ENCODE measurements at places on chromosomes 7 and 10.

GRCh38 chr7:8391353-8392062, 41.9 kb upstream of the NXPH1 start:
- DNase-seq = no peak

- DNase-seq = no peak
These were observed 491.7 kb downstream of the ARL4A start for GRCh38 chr7:13179011-13179582.

DNA sequence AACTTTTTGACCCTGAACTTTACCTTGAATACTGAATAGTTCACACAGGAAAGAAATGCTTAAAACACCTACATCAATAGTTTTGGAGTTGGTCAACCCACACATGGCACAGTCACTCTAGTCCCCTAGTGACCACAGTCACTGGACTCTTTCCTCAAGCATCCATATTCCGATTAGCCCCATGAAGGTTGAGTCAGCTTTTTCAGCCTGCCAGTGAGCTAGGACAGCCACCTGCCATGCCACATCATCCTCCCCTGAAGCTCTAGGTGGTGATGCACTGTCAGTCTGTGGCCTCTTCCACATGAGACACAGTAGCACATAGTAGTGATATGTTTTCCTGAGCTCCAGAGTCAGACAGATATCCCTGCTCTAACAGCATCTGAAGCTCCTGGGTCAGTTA, 537.2 kb downstream of the XPNPEP1 start:
- no peak for DNase-seq

DNA sequence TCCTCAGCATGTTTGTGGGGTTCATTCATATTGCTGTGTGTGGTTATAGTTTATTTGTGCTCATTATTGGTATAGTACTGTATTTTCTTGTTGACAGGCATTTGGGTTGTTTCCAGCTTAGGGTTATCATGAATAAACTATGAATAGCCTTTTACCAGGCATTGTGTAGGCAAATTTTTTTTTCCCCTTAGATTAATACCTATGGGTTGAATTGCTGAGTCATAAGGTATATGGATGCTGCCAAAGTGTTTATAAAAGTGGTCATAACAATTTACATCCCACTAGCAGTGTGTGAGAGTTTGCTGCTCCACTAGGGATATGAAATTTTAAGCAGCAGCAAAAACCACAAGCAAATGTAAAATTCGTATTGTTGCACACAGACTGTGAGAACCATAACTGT, 175.0 kb downstream of the PLPP4 start:
- DNase-seq = no peak

DNA sequence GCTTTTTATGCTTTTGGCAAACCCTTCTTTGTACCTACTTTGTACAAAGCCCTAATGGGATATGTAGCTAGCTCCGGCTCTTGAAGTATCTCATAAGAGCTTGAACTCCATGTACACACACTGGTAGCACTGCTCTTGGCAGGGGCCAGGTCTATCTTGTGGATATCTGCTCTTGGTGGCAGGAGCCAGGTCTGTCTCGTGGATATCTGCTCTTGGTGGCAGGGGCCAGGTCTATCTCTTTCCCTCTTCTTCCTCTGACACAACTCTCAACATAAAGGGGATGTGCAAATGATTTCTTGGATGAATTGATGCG, 91.9 kb downstream of the WNT2 start:
- DNase-seq = no peak

GRCh38 chr7:73974101-73974947, 53.6 kb upstream of the ELN start:
- DNase-seq = no peak

- no peak for DNase-seq
These were observed 81.5 kb downstream of the ZNF22 start for GRCh38 chr10:45082176-45082575.

DNA sequence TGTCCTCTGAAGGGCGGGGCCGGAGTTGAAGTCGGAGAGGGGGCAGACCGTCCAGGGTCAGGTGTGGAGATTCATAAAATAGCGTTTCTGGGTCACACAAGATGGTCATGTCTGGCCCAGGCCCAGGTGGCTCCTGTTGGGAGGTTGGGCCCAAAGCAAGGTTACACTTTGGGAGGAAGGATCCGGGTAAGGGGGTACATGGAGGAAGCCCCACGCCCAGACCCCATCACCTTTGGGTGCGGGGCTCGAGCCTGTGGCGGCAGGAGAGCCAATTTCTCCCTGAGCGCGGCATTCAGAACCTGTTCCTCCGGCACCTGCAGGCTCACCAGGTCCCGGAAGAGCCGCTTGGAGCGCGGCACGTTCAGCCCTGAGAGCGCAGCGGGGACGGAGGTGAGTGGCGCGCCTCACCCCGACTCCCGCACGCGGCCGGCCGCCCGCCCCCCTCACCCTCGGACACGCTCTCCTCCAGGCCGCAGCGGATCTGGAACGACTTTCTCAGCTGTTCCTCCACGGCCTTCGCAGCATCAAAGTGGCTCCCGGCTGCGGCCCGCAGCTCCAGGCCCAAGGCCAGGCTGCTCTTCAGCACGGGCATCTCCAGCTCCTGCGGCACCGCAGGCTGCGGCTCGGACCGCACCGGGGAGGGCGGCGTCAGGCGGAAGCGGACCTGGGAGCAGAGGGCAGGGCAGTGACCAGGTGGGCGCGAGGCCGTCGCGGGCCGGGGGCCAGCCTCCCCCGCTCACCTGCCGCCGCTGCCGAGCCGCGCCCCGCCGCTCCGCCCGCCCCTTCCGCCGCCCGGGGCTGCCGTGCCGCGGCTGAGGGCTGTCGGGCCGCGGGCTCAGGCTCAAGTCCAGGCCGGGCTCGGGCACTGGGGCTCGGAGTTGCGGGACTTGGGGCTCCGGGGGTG, 644 bp downstream of the PPP1R35 start:
- DNase-seq = peak; percentile 60

DNA sequence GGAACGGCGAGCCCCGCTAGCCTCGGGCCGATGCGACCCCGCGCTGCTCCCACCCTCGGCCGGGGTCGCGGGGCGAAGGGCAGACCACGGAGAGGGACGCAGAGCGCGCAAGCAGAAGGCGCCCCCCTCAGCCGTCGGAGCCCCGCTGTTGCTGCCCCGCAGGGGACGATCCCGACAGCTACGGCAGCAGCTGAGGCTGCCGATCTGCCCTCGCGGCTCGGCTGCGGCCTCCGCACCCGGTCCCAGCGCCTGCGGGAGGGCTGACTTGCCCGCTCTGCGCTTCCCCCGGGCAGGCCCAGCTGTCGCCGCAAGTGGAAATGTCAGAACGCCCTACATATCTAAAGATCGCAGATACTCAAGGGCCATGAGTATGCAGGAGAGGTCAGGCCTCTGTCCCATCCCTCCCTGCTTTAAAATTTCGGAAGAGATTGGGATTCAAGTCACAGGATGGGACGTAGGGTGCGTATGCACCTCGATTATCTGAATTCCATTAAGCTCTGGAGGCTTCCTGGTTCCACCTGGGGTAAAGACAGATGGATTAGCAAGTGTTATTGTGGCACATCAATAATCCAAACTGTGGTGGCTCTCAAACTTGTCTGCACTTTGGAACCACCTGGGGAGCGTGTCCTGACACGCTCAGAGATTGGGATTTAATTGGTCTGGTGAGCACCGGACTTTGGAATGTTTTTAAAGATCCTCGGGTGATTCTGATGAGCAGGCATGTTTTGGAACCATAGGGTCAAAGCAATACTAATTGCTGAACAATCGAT, at the start of gene CRPPA:
TSS of gene CRPPA (minus strand) at position 206 of the 770 bp plus-strand sequence. CDS start 216 bp downstream, outside the sequence.
- DNase-seq = peak; percentile 16

DNA sequence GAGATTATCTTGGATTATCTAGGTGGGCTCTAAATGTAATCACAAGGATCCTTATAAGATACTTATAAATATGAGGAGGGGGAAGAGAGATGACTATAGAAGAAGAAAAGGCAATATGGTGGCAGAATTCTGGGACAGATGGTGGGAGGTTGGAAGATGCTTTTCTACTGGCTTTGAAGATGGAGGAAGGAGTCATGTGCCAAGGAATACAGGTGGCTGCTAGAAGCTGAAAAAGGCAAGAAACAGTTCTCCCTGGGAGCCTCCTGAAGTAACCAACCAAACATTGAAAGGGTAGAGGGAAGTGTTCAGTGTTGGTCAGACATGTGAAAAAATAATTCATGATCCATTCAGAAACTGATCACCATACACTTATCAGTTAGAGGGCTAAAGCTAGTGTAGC, 213.3 kb downstream of the WDR11 start:
- no peak for DNase-seq

DNA sequence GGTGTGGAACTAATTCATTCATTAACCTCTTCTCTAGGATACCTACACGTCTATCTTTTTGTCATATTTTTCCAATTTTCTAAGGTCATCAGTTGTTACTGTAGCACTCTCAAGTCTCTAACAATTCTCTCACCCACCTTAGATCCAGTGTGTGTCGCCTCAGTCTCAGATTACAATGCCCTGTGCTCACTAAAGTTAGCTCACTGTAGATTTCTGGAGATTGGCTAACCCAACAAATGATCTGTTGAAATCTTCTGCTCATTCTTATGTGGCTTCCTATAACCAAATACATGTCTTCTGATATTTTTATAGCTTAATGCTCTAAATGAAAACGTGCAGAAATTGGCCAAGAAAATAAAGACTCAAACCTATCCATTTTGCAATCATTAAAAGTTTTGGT, 142.6 kb downstream of the SLC25A13 start:
- no peak for DNase-seq

DNA sequence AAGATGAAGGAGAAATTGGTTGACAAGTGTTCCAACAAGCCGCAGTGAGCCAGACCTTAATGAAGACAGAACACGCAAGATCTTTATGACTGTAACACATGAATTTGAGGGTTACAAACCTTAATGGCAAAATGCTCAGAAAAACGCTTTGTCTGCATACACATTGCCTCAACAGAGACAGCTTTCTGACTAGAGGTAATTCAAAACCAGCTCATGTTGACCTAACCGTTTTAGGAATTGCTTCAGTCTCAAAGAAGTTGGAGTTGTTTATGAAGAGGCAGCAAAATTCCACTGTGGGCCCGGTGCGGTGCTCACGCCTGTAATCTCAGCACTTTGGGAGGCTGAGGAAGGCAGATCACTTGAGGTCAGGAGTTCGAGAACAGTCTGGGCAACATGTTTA, 2.2 kb upstream of the GTF2I start:
- DNase-seq = no peak

DNA sequence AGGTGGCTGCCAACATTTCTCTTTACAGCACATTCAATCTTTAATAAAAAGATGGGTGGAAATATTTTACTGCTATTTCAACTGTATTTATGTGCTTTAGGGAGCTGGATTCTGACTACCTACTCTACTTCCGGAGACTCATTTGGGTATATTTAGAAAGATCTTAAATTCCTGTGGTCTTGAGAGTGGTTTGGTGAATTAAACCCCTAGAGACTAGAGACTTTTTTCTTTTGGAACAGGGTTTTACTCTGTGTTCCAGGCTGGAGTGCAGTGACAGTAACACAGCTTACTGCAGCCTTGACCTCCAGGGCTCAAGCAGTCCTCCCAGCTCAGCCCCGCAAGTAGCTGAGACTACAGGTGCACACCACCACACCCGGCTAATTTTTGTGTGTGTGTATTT, 79.0 kb upstream of the HABP2 start:
- no peak for DNase-seq

GRCh38 chr10:58830697-58831096, 318.0 kb downstream of the BICC1 start:
- DNase-seq = no peak

GRCh38 chr7:28390426-28390825, 21.9 kb upstream of the CREB5 start:
- DNase-seq = no peak

DNA sequence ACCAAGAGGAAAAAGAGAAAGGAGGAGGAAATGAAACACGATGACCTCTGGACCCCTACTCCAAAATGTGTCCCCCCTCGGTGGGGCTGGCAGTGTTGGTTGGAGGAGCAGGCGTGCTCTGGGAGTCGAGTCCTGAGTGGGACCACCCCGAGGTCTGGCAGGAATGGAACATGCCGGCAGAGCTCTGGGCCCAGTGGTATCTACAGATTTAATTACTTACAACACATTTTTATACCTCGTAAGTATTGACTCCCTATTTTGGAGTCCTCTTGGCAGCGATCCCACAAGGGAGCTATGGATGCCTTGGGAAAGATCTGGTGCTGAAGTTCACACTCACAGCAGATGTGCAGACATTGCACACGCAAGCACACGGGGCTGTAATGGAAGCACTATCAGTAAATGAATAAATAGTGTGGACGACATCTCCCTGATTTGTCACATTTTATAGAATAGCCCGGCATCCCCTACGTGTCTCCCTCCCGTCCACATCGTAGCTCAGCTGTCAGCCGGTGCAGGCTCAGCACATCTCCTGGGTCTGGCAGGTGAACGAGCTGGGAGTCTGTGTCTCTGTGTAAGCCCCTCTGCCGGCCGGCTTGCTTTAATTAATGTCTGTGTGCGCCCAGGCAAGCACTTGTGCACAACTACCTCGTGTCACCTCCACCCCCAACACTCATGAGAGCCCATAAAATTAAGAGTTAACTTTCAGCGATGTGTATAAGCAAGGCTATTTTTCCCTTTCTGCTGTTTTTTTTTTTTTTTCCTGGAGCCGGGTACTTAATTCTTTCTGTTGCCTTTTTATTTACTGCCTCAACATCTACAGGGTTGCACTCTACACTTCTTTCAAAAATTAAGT, 603.2 kb downstream of the LRMDA start:
- DNase-seq = no peak

DNA sequence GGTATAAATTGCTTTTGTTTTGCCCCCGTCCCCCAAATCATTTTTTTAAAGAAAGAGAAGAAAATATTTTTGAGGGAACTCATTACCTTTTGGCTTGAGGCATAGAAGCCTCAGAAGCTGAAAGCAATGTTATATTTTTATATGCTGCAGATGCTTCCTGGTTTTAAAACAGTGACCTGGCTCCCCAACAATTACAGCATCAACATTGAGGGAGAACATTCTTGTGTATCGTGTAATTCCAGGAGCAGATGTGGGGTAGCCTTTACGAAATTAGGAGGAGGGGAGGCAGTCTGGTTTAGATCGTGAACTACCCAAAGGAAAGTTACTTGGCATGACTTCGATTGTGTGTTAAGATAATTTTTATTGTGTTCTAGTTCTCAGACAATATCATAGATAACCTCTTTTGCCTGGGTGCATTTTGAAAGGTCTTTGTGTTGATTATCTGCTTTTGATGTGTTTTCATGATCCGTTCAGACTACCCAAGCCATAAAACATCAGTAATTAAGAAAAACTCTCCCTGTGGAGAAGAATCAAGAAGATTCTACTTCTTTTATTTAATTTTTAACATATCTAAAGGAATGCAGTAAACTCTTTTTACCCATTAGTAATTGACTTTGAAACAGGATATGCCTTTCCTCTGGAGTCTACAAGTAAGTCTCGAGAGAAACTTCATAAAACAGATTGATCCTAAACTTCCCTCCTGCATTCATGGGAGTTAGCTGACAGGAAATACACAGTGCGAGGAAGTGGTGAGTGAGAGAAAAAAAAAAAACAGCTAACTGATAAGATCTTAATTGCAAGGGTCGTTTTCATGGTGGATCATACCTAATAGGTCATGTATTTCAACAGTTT, 141.4 kb downstream of the KIAA1217 start:
- DNase-seq = no peak

- DNase-seq = no peak
These were observed 22.8 kb downstream of the CYP17A1 start for GRCh38 chr10:102814453-102814871.

Measured in activated CD4-positive, alpha-beta T cell treated with anti-CD3 and anti-CD28 coated beads, Interleukin-2, Interleukin-6, amounts not matched to agents 100 ng/mL and 50 ng/mL, durations not matched to agents 16 hours and 8 hours (primary cell).